ENCODE measurements at places on chromosomes 6 and 20. TPM values are rescaled to one million over a fixed set of nuclear protein-coding genes. Genes with fewer than 3 reads are reported as not detected.

Gene SPATA25
- total RNA-seq = not detected

Gene RIPOR3
- total RNA-seq = 0.54 TPM

Gene BPIFA1
- total RNA-seq = not detected

Gene LINC00237
- total RNA-seq = not detected

Gene CTSA
- 30.3 TPM for total RNA-seq

Gene ASIP
- total RNA-seq = not detected

Data from IMR-90 (cell line).